ENCODE measurements at places on chromosomes 13 and 19. TPM values are rescaled to one million over a fixed set of nuclear protein-coding genes. Genes with fewer than 3 reads are reported as not detected.
A peak's percentile ranks its signal among the peaks of the same experiment; 100 is the strongest.

Gene ATP4A
- total RNA-seq = not detected

DNA sequence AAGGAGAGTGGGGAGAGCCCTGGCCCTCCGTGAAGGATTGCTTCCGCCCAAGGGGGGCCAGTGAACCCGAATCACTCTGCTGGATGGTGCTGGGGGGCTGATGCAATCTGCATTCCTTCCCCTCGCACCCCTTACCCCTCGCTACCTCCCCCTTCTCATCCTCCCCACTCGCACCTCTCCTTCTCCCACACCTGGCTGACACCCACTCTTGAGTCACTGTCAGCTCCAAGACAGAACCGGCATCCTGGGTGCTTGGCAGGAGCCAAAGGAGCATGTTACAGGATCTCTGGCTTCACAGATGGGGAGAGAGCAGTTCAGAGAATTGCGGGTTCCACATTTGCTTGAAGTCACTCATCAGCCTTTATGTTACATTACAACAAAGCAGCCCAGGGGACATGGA is 125.9 kb upstream of the GJB6 start:
- DNase-seq = no peak

- no peak for DNase-seq
These were observed 9.1 kb upstream of the PIK3R2 start for GRCh38 chr19:18143902-18144301.

GRCh38 chr19:5654931-5655330 is 25.4 kb downstream of the MICOS13 start:
- DNase-seq = no peak

- peak; percentile 70 for DNase-seq
These were observed 30.1 kb downstream of the PIP5K1C start for GRCh38 chr19:3669947-3670795.

Gene KLF16
- total RNA-seq = 9.8 TPM

Gene DNAAF3
- total RNA-seq = 0.32 TPM

DNA sequence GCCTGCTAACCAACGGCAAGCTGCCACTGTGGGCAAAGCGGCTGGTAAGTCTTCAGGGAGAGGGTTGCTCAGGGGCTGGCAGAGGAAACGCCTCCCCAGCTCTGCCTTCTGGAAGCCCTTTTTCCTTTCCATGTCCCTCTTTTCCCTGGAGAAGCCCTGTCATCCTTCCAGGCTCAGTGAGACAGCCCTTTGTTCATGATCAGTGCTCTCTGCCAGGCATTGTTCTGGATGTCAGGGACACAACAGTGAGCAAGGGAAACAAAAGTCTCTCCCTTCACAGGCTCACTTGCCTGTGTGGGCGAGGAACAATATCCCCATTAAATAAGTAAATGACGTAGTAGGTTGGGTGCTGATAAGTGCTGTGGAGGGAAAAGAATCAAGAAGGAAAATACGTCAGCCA is 13.9 kb upstream of the OVOL3 start:
- no peak for DNase-seq

- DNase-seq = no peak
These were observed 44.8 kb downstream of the DNM2 start for GRCh38 chr19:10762656-10763055.
